ENCODE measurements at places on chromosomes 1 and 21.

- no peak for DNase-seq
Measured at GRCh38 chr1:12174924-12175810, 8.4 kb downstream of the TNFRSF1B start.

DNA sequence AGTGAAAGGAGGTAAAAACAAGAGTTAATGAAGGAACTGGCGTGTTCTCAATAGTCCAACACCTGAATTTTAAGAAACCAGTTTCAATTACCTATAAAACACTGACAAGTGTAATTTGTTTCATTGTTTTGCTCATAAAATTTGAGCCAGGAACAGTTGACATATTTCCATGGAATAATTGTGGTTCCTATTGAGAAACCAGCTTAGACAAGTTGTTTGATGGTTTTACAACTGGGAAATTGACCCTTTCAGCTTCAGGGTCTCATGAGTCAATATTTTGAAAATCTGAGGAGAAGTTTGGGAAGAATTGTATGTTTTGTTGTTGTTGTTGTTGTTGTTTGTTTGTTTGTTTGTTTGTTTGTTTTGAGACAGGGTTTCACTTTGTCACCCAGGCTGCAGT lies 69.1 kb upstream of the GADD45A start:
- DNase-seq, result no peak

- no peak for DNase-seq
Measured at GRCh38 chr1:15808955-15809354, 1.5 kb upstream of the UQCRHL start.

DNA sequence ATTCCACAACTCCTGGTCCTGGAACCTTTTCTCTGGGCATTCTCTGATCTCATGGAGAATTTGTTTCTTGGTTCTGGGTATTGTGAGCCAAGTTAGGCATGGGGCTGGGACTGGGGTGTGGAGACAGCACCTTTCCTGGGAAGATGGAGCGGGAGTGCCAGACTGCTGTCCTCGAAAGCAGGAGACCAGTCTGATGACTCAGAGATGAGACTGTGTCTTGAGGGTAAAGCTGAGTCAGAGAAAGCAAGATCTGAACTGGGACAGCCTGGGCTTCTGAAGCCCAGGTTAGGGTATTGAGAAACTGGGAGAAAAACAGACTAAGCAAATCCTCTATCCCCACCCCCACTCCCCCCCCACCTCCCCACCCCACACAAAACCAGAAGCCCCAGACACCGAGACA lies 2.2 kb upstream of the KANK4 start:
- peak; percentile 54 for DNase-seq

GRCh38 chr21:43847301-43847700 lies 17.7 kb upstream of the AGPAT3 start:
- DNase-seq, result no peak

DNA sequence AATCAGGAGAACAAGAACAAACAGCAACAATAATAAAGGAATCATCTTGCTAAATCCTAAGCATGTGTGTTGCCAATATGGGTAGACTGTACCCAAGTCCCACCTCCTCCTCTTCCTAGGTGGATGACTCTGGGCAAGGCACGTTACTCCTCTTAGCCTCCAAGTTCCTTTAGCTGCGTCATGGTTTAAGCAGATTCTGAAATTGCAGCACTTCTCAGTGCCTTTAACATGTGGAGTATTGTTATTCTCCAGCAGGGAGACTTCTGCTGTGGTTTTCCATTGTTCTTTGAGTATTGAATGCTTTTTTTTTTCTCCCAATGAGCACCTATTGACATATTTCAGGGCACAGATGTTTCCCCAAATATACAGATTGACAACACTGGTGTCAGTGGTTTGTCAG lies 15.5 kb downstream of the ARHGEF10L start:
- DNase-seq, result no peak

GRCh38 chr1:217275655-217276398 lies 355.1 kb downstream of the GPATCH2 start:
- DNase-seq, result peak; percentile 6

DNA sequence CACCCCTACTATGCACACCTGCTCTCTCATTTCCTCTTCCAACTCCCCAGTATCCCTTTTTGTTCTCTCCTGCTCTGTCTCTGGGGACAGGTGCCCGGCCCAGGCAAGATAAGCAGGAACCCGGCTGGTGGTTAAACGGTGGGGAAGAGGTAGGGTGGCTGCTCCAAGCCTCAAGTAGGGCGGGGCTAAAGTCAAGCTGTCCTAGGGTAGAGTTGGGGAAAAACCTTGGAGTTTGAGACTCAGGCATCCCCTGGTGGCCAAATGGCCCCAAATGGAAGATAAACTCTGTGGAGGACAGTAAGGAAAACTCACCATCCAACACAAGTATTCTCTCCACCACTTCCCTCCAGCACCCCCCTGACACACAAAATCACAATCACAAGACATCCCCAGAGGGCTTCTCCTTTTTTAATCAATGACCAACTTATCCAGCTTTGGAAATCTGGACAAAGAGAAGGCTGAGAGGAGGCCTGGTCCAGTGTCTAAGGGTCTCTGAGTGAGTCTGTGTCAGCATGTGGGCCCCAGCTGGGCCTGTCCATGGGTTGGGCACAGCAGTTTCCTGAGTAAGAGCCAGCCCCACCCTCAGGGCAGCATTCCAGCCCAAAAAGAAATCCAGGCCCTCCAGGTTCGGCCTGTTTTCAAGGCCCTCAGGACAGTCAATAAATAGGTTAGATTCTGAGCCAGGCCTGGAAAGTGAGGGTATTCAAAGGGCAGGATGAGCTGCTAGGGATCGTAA lies 9.8 kb downstream of the POMGNT1 start:
- no peak for DNase-seq

- peak; percentile 90 for DNase-seq
Measured at GRCh38 chr1:197902454-197903195, at the start of gene C1orf53. Gene C1orf53, plus strand, starts transcription at chr1:197902630. Its CDS starts 20 bp downstream, at chr1:197902650.

DNA sequence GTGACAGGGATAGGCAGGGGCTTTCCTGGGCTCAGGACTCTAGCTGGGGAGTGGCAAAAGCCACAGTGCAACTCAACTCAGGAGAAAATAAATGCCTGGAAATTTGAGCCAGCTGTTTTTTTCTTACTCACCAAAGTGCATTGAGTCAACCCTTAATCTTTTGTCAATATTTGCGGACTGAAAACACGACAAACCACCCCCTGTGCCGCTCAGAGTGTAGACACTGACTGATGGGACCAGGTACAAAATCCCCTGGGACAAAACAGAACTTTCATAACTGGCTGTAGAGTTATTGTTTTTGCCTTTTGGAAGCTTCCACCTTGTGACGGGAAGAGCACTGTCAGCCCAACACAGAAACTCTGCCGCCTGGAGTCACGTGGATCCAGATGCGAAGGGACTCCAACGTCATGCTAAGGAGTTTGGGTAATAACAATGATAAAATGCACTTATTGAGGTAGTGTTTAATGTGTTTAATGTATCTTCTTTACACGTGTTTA lies 164.6 kb downstream of the PLPP3 start:
- no peak for DNase-seq

GRCh38 chr1:101008229-101008834 lies 17.3 kb downstream of the DPH5 start:
- DNase-seq, result no peak

GRCh38 chr1:33180226-33180910 lies 1.5 kb downstream of the TRIM62 start:
- no peak for DNase-seq

- no peak for DNase-seq
Measured at GRCh38 chr1:24572301-24572700, 16.4 kb downstream of the NCMAP start.

DNA sequence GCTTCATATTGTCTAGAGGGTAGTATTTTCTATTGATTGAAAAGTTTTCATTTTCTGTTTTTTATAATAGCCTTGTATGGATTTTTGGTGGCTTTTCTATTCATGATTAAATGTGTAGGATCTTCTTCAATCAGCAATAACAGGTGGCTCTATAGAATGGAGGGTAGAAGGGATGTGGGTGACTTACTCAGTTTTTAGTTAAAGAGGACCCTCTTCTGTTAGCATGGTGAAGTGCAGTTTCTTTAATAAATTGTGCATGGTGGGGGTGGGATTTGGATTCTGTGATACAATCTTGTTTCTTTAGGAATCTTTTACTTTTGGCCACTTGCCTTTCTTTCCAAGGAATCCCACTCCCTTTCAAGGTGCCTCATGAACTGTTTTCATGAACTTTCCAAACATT lies 64.7 kb downstream of the SLC35A3 start:
- peak; percentile 4 for DNase-seq

DNA sequence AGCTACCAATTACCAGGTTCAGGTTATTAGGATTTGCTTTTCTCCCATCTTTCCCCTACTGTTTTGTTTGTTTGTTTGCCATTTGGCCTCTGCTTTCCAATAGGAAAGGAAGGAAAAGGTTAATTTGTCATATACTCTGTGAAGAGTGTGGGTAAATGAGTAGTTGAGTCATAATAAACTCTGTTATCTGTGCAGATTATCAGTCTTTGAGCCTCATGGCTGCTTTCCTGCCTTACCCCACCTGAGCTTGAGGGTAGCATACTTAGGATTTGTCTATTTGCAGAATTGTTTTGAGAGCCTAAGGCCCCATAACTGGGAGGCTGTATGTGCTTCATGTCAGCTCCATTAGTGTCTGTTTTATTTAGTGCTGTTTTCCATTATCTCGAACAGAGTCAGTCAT lies 32.9 kb upstream of the SNX27 start:
- DNase-seq, result no peak

DNA sequence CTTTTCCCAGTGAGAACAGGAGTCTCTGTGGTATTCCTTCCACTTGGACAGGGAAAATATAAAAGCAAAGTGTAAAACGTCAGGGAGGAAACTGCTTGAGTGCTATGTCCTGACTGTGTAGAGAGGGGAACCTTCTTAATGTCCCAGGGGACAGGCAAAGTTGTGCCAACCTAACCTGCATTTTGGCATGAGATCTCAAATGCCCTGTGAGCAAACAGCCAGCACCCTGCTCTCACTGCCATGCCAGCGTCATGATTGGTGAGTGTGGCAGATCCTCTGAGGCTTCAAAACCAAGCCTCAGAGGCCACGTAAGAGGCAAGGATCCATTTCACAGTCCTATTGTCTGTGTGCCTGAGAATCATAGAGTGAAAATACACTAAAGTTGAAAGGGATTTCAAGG lies 49.7 kb upstream of the RAP1A start:
- no peak for DNase-seq

- no peak for DNase-seq
Measured at GRCh38 chr1:19044975-19045831, 88.7 kb upstream of the IFFO2 start.

DNA sequence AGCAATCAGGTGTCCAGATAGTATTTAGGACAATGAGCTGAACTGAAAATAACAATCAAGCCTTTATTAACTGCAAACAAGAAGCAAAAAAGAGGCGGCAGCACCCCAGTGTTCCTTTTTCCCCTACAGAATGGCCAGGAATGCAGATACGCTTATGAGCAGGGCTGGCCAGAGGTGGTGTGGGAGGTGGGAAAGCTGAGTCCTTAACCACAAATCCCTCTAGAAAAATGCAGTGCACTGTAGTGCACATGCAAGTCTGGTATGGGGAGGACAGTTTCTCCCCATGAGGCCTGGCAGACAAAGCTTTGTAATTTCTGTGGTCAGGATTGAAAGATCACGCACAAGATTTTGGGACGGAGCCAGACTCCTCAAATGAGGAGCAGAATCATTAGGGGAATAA lies 10.7 kb upstream of the IFNAR1 start:
- DNase-seq, result no peak

DNA sequence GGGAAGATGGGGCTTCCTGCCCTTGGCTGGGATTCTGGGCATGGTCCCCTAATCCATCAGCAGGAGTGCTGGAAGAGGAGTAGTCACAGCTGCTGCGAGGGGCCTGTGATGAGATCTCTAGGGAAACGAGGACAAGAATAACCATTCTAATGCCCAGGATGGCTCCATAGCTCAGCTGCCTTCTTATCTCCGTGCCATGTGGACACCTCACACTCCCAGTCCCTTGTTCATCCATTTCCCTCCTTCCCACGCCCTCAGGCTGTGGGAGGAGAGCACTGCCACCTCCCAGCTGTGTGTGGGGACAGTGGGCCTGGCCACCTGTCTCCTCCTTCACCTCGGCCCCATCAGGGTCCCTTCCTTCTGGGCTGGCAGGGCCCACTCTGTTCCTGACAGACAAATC lies 16.1 kb upstream of the ETV3 start:
- peak; percentile 4 for DNase-seq

DNA sequence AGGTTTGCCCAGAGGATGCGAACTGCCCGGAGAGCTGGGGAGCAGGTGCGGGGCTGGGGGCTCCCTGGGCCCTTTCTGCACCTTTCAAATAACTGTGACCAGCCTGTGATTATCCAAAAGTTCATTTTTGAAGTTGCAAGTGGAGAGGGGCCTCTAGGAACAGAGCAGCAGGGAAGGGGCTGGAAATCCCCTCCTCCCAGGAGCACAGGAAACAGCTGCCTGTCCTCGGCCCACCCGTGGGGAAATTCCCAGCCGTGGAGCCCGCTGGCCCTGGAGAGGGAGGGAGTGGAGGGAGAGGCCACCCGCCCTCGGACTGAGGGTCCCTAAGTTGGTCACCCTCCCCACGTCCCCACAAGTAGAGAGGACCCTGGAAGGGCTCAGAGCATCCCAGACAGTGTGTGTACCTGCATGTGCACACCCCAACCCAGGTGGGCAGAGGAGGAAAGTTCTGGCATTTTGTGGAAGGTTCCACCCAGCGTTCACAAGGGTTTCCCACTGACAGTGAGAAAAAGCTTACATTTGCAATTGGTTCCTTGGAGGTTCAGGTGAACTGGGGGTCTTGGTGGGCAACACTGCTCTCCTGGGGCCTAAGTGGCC lies 1.2 kb upstream of the TNFRSF4 start:
- DNase-seq, result no peak

GRCh38 chr21:26061437-26061836 lies 109.1 kb downstream of the APP start:
- DNase-seq, result no peak

GRCh38 chr1:228282329-228283042 lies 74.6 kb downstream of the OBSCN start:
- no peak for DNase-seq

DNA sequence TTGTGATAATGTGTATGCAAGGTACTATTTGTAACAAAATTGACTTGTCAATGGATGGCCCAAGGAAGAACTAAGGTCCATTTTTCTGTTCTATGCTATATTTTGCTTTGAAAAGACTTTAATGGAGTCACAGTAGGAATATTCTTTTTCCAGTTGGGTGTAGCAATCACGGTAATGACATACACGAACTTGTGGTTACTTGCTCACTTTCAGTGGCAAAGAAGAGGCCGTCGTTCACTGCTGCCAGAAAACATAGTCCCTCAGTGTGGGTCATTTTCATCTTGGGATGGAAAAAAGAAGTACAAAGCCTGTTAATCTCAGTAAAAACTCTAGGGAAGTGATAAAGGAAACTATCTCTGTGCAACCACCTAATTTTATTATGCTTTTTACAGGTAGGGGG lies 47.8 kb upstream of the LAMC2 start:
- DNase-seq, result no peak

DNA sequence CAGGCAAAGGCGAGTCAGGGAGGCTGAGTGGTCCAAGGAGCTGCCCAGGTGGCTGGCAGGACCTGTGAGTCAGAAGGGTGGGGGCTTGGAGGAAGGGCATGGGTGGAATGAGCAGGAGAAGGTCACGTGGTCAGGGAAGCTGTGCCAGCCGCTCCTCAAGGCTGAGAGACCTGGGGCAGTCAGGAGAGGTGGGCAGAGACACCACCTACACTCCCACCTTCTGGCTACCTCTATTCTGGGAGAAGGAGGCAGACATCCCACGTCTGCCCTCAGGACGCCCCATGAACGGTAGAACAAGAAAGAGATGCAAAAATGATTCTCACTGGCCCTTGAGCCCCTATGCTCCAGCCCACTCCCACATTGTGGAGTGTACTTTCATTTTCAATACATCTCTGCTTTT lies 151.8 kb upstream of the RAB4A start:
- DNase-seq, result no peak
